Breast epithelium (tissue), 4 donors: ENCODE measurements at places on chromosomes 1 and 21. TPM values are rescaled to one million over a fixed set of nuclear protein-coding genes. Genes with fewer than 3 reads are reported as not detected.

GRCh38 chr1:92915547-92915946, 45.7 kb downstream of the DIPK1A start:
- H3K4me1 ChIP-seq, result no peaks in the 10 kb centered on the region
- no peaks in the 10 kb centered on the region for H3K27me3 ChIP-seq
- no peaks in the 10 kb centered on the region for H3K36me3 ChIP-seq
- H3K27ac ChIP-seq, result no peak overlapping the region

DNA sequence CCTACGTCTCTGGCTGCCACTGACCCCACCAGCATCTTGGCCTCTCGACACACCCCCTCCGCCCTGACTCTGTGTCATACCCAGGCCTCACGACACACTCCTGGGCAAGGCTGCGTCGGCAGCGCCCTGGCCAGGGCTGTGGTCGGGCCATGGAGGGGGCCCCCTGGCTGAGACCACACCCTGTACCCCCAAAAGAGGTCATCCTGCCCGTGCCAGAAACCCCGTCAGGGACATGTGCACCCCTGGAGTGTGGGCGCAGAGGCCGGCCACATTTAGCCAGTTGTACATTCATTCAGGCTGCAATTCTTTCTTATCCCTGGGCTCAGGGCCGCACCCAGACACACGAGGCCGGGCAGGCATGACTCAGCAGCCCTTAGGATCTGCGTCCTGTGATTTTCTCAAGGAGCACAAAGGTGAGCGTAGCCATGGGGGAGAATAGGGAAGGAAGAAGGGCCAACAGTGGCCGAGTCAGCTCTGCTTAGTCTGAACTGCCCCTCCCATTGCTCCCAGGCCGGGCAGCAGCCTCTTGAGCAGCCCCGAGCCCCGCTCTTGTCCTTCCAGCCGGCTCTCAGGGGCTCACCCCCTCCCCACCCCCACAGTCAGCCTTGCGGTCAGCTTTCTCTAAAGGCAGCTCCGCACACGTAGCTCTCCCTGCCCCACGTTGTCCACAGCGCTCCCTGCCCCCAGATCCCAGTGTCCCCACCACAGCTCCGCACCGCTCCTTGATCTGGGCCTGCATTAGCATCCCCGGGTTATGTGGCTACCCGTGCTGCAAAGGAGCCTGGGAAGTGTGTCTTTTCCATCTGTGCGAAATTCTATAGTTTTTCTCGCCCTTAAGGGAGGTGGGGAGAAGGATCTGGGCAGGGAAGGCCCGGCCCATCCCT, 7.9 kb downstream of the CSTB start:
- no peak for DNase-seq
- H3K4me3 ChIP-seq, result no peak overlapping the region
- no peaks in the 10 kb centered on the region for H3K4me1 ChIP-seq
- H3K27ac ChIP-seq, result peak overlapping the region; percentile 32
- no peaks in the 10 kb centered on the region for H3K36me3 ChIP-seq

DNA sequence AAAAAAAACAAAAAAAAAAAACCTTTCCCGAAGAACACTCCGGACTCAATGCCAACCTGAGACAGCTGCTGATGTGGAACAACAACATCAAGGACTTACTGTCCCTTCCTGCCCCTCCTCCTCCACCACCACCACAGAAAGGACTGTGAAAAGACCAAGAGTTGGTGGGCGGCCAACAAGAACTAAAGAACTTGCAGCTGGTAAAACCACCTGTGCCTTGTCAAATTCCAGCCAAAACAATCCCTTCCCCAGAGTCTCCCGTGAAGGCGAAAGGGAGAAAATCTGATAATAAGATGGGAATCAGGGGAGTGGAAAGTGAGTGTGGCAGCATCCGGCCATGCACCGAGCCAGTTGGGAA, 88.9 kb downstream of the PROX1 start:
- H3K36me3 ChIP-seq, result no peaks in the 10 kb centered on the region
- no peak for DNase-seq
- no peaks in the 10 kb centered on the region for H3K4me1 ChIP-seq
- H3K4me3 ChIP-seq, result no peak overlapping the region

PRAMEF17 gene
- total RNA-seq, result not detected

- DNase-seq, result no peak
- H3K27me3 ChIP-seq, result no peaks in the 10 kb centered on the region
- no peak overlapping the region for H3K4me3 ChIP-seq
- no peak overlapping the region for H3K27ac ChIP-seq
Measured at GRCh38 chr1:29389533-29390041, 153.3 kb downstream of the PTPRU start.

- H3K4me3 ChIP-seq, result no peak overlapping the region
- no peaks in the 10 kb centered on the region for H3K27me3 ChIP-seq
- no peak for DNase-seq
- H3K36me3 ChIP-seq, result no peaks in the 10 kb centered on the region
- no peaks in the 10 kb centered on the region for H3K4me1 ChIP-seq
Measured at GRCh38 chr1:118947003-118947765, 41.0 kb downstream of the TBX15 start.

DNA sequence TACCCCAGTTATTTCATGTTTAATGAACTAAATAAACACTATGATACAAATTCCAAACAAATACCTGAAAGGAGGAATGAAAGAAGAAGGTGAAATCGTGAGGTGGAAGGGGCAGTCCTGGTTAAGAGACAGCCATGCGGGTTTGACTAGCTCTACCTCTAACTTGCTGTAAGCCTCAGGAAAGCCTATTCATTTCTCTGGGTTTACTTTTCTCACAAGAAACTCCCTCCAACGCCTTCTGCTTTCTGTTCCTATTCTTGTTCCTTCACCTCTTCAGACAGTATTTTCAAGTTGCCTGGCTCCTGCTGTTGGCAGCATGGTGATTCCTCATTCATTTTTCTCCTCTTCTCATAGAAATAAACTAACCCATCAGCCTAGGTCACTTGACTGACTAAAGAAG, 92.4 kb downstream of the NTPCR start:
- DNase-seq, result no peak

- no peaks in the 10 kb centered on the region for H3K27me3 ChIP-seq
- DNase-seq, result no peak
- H3K36me3 ChIP-seq, result no peaks in the 10 kb centered on the region
- no peaks in the 10 kb centered on the region for H3K4me1 ChIP-seq
Measured at GRCh38 chr1:41122851-41123518, 101.5 kb upstream of the SLFNL1 start.

- DNase-seq, result no peak
- no peaks in the 10 kb centered on the region for H3K27me3 ChIP-seq
- H3K36me3 ChIP-seq, result no peaks in the 10 kb centered on the region
- H3K4me1 ChIP-seq, result no peaks in the 10 kb centered on the region
Measured at GRCh38 chr1:201964261-201964660, 9.0 kb downstream of the TIMM17A start.

- no peaks in the 10 kb centered on the region for H3K27me3 ChIP-seq
- no peaks in the 10 kb centered on the region for H3K4me1 ChIP-seq
- DNase-seq, result no peak
- H3K36me3 ChIP-seq, result no peaks in the 10 kb centered on the region
- no peak overlapping the region for H3K4me3 ChIP-seq
- H3K27ac ChIP-seq, result no peak overlapping the region
Measured at GRCh38 chr1:232319518-232320210, 310.3 kb downstream of the SIPA1L2 start.

GFI1 gene
- total RNA-seq, result 0.98 TPM

GRCh38 chr21:33940881-33941245, 25.3 kb upstream of the ATP5PO start:
- no peaks in the 10 kb centered on the region for H3K36me3 ChIP-seq
- H3K4me1 ChIP-seq, result no peaks in the 10 kb centered on the region
- no peak overlapping the region for H3K4me3 ChIP-seq
- DNase-seq, result no peak

MR1 gene
- 15.2 TPM for total RNA-seq
